ENCODE measurements at places on chromosomes 1 and 21.

DNA sequence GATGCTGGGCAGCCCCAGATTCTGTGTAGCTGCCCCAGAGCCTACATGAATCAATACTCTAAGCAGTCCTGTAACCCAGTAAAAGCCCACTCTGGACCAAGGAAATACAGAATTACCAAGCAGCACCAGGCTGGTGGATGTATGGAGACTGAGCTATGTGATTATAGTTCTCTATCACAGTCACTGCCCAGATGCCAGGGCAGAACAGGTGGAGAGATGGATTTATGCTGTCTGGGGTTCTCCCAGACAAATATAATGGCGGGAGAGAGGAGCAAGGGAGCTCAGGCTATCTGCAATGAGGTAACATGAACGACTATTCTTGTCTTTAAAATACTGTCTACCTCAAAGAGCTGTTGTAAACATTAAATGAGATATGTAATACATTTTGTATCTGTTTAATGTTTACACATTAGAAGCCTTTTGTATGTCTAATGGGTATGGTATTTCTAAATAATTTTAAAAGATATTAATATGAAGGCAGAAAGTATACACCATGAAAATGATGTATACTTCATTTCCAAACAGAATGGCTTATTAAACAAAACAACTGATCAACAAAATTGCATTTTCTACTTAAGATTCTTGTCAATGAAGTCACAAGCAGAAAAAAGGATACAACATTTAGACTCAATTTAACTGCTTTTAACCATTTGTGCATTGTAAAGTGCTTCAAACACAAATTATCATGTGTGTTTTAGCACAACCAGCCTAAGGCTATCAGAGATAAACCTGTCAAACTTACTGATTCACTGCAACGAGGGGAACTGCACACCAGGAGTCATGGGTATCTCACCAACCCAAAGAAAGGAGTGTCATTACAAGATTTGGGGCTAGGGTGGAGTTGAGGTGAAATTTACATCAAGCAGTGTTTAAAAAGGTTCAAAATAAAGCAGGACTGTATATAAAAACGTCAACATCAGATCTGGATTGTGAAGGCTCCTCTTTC is 3.0 kb downstream of the SDE2 start:
- no peak for DNase-seq

GRCh38 chr1:30868833-30869435 is 39.6 kb downstream of the SDC3 start:
- DNase-seq = no peak

DNA sequence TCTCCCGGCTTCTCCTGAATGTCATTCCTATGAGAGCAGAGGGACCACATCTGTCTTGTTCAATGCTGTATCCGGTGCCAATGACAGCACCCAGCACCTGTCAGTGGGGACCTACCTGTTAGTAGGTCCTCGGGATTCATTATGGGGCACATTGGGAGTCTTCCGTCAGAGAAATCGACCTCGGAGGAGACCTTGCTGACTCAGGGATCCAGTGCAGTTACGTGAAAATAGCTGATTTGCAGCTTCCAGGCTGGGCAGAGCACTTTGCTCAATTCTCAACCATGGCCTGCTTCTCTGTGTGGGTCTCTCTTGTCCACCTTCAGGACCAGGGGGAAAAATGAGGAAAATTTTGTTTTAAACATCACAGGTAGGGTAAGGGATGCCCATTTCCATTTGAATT is 130.2 kb downstream of the PRDM2 start:
- DNase-seq = no peak

GRCh38 chr1:98027103-98027705 is 106.4 kb upstream of the DPYD start:
- DNase-seq = no peak

- no peak for DNase-seq
Observed at GRCh38 chr1:211577277-211577818, 1.6 kb downstream of the SLC30A1 start.

GRCh38 chr1:28044399-28044798 is 44.0 kb downstream of the EYA3 start:
- no peak for DNase-seq

GRCh38 chr1:53237638-53238037 is 680 bp downstream of the MAGOH start:
- DNase-seq = no peak

DNA sequence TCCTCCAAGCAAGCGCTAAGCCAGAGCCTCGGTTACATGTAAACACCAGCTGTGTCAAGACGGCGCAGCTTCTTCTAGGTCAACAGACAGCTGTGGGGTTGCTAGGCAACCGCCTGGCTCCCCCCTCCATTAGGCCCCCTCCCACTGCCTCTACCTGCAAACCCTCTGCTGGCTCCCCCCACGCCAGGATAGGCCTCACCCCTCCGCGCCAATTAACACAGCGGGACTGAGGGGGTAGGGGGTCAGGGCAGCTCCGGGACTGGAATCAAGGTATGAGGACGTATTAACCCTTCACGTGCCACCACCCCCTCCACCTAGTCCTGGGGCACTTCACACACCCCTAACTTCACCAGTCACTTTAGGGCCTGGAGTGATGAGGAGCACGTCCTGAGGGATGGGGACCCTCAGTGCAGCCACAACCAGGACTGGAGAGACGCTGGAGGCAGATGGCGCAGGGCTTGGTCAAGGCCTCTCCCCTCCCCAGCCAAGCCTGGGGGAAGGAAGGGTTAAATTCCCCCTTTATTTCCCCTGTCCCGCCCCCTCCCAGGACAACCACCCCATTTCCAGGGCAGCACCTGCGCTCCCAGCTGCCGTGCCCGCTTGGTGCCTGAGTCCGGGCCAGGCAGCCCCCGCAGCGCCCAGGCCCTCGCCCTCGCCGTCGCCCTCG is 37.4 kb upstream of the WASF2 start:
- DNase-seq = peak; percentile 86

- DNase-seq = no peak
Observed at GRCh38 chr1:18463984-18464664, 16.6 kb upstream of the KLHDC7A start.

- no peak for DNase-seq
Observed at GRCh38 chr1:43705334-43705733, 2.0 kb upstream of the ST3GAL3 start.

DNA sequence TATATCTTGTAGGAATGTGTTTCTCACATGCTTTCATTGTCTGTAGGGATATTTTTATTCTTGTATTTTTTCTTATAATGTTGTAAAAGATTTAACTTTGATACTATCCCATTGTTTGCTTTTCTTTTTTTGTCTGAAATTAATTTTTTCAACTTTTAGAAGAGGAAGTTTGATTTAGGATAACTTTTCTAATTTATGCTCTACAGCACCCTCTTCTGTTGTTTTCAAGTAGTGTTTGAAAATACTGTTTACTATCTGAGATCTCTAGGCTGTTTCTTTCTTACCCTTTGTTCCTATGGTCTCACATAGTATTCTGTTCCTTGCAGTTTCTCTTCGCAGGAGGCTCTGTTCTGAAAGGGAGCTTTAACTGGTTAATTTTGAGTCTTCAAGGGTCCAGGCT is 21.9 kb downstream of the ABCD3 start:
- no peak for DNase-seq

GRCh38 chr1:207644166-207644851 is 624 bp upstream of the CR1L start:
- DNase-seq = no peak

DNA sequence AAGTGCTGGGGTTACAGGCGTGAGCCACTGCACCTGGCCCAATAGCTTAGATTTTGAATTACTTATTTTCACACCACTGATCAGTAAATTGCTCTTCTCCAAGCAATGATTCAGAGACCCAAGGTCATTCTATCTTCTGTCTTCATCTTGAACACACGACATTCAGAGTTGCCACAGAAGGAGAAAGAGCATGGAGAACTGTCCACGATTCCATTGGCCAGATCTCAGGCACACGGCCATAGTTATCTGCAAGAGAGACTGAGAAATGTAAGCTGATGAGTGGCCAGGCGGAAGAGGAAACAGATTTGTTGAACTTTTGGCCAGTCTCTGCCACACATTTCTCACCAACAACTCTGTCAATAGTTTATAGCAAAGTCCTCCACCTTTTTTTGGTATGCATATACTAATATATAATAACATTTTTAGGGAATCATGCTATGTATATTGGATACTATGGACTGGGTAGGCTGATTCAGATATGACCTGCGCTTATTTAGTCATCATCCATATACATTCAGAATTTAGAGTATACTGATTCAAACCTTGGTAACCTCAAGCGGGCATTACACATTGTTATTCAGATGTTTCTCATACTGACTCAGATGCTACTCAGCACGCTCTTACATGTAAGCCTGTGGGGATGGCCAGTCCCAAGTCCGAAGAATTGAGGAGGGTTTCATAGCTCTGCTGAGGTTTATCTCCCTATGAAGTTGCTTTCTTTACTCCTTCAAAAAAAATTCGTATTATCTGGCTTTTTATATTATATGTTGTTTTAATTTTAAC is 25.5 kb upstream of the CAP1 start:
- DNase-seq = no peak

DNA sequence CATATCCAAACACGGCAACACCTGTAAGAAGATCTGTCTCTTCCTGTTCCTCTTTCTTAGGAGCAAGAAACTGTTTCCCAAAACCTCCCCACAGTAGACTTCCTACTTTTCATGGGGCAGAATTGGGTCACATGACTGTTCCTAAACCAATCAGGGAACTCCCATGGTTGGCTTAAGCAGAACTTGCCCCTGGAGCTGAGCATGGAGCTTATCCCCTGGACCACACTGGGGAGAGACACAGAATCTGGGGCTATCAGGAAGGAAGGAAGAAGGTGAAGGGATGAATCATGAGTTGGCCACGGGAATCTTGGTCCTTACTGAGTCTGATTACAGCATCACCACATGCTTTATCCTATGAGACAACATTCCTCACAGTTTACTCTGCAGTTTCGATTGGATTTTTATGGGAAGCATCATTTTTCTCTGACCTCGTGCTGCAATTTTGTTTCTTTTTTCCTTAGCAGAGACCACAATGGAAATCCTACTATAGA is 81.8 kb downstream of the CDC7 start:
- DNase-seq = no peak

- no peak for DNase-seq
Observed at GRCh38 chr1:32939655-32940371, 24.8 kb downstream of the RNF19B start.

DNA sequence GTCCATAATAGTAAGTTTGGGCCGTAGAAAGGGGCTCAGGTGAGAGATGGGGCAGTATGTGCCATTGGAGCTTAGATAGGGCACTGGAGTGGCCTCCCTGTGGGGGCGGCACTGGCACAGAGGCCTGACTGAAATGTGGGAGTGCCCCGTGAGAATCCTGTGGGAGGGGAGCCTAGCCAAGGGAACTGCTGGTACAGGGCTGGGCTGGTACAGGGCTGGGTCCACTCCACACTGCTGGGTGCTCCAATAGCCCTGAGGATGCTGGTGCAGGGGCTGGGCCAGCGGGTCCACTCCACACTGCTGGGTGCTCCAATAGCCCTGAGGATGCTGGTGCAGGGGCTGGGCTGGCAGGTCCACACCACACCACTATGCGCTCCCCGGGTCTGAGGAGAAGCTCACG is 44.8 kb upstream of the PWP2 start:
- no peak for DNase-seq

- DNase-seq = peak; percentile 50
Observed at GRCh38 chr1:220300442-220301121, 28.3 kb upstream of the RAB3GAP2 start.

GRCh38 chr1:83029916-83030315 is 969.0 kb downstream of the TTLL7 start:
- DNase-seq = no peak

GRCh38 chr1:16042096-16042495 is 1.5 kb upstream of the CLCNKB start:
- no peak for DNase-seq

- DNase-seq = no peak
Observed at GRCh38 chr1:18882486-18882885, 19.9 kb downstream of the ALDH4A1 start.

- no peak for DNase-seq
Observed at GRCh38 chr1:154263465-154264332, 8.7 kb upstream of the HAX1 start.

- no peak for DNase-seq
Observed at GRCh38 chr1:229119876-229120275, 151.0 kb upstream of the RAB4A start.

GRCh38 chr1:161130266-161130665 is 2.2 kb downstream of the DEDD start:
- no peak for DNase-seq

GRCh38 chr1:109020693-109021257 is 21.1 kb downstream of the WDR47 start:
- DNase-seq = no peak

DNA sequence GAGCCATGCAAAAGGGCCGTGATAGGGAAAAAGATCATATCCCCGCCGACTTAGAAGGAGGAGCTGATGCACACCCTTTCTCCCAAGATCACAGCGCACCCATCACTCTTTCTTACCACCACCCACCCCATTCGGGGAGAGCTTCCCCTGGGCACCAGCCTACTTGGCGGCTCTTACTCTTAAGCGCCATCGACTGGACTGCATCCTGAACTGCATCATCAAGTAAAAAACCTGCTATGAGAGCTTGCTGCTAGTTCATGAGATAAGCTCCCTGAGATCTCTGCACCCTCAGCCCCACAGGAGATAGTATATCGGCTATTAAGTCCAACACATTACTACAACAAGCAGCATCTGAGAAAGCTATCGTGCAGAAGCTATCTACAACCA is 125.1 kb downstream of the BARHL2 start:
- no peak for DNase-seq

DNA sequence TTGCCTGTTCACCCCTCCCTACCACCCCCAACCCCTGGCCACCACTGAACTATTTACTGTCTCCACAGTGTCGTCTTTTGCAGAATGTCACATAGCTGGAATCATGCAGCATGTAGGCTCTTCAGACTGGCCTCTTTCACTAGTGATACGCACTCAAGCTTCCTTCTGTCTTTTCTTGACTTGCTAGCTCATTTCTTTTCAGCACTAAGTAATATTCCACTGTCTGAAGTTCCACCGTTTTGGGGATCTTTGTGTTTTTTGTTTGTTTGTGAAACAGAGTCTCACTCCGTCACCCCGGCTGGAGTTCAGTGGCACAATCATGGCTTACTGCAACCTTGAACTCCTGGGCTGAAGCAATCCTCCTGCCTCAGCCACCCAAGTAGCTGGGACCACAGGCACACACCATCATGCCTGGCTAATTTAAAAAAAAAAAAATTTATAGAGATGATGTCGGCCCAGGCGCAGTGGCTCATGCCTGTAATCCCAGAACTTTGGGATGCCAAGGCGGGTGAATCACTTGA is 43.4 kb upstream of the SLC25A33 start:
- DNase-seq = no peak

All from SHP77 treated with DMSO at 0.1 percent for 48 hours (cell line).